ENCODE measurements at places on chromosomes 7 and 10.

GRCh38 chr7:5523052-5523711 lies 99.5 kb upstream of the TNRC18 start:
- no peak for DNase-seq

DNA sequence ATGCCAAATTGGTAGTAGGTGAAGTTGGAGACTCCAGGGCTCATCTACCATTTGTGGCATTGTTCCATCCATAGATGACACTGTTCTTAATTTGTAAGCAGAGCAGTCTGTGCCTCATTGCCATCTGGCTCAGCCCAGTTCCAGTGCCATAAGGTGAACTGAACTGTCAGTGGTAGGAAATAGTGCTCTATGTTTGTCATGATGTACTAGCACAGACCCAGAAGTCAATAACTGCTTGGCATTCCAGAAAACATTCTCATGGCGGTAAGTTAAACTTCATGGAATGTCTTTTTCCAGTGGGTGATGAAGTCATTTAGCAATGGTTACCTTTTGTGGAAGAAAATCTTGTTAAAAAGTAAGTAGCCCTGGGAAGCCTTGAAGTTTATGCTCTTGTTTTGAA lies 302.7 kb downstream of the SUGCT start:
- no peak for DNase-seq

DNA sequence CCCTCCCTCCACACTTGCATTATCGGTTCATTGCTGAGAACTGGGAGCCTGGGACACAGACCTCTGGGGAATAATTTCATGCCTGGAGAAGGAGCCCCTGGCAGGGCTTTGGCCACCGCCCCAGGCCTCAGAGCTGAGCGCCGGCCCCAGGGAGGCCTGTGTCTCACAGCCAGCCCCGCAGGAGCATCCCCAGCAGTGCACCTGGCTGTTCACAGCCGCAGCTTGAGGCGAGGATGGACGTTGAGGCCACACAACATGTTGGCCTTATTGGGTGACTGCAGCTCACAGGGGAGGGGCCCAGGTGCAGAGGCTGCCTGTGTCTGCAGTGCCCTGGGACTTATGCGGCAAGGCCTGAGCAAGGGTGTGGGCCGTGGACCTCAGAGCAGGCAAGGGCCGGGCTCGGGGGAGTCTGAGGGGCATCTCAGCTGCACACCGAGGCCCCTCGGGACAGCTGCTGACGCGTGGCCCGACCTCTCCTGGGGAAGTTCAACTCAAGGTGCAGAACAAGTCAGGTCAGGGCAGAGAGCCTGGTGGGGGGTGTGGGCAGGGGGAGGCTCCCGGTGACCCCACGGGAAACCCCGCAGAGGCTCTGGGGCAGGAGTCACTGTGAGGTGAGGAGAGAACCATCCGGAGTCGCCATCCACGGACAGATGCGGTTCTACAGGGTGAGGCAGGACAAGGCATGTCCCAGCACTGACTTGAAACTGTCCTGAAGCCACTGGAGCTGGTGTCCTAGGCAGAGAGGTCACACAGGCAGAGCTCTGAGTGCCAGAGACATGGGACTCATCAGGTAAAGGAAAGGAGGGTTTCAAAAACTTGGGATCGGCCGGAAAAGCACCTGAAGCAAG lies 13.1 kb upstream of the UBE3C start:
- no peak for DNase-seq

- no peak for DNase-seq
Measured at GRCh38 chr10:69893271-69893900, 91.7 kb downstream of the COL13A1 start.

DNA sequence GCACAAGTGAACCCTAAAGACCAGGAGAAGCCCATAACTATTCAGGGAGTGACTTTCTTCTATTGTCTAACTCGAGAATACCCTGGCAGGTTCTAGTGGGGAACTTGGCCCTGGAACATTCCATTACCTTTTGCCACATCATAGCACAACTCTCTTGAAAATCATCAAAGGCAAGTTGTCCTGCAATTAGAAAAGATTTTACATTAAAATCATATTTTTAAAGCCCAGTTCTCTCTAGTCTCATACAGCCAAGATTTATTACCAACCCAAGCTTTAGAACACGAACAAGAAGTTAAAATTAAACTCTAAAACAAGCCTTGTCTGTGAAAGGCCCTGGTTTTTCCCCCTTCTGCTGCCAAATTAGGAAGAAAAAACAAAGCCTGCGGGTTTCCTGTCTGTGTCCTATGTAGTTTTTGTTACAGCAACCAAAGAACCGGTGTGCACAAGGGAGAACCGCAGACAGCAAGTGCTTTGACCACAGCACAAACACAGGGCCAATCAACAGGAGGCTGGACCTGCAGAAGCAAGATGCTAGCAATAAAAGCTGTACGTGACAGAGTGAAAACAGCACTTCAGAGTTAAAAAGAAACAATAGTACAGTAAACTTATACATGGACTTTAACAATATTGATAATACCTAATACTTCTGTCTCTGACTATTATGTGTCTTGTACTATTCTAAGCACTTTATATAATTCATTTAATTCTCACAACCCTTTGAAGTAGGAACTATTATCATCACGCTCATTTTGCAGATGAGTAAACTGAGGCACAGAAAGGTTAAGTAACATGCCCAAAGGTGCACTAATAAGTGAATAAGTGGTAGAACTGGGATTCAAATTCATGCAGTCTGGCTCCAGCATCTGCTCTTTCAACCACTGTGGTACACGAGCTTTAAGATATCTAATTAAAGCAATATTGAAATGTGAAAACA lies 65.8 kb downstream of the STK17A start:
- peak; percentile 52 for DNase-seq

DNA sequence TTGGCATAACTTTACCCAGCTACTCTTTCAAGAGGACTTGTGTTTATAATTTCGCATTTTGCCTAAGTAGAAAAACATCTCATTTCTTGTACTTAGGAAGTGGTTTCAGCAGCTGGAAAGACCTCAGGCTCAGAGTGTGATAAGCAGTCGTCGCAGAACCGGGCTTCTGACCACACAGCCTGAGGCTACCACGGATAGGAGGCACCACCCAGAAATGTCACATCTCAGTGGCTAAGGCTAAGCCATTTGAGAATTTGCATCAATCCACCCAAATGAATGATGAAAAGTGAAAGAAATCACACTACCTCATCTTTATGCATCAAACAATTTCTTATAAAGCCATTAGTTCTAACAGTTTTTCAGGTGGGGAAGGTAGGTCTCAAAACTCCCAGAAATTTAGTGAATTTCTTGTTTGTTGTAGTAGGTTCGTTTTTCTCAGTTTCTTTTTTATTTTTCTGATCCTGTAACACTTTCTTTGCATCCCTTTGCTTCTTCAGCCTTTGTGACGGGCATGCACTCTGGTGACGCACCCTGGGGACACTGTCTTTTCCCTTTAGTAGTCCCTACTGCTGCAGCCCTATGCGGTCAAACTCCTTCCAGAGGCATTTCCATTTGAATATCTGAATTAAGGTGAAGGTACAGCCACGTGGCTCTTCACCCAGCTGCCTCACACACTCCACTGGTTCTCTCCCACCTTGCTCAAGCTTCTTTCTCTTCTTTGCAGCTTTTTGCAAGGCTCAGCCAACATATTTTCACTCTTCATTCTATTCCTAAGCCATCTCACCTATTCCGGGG lies 68.5 kb downstream of the MAP3K8 start:
- DNase-seq: no peak

DNA sequence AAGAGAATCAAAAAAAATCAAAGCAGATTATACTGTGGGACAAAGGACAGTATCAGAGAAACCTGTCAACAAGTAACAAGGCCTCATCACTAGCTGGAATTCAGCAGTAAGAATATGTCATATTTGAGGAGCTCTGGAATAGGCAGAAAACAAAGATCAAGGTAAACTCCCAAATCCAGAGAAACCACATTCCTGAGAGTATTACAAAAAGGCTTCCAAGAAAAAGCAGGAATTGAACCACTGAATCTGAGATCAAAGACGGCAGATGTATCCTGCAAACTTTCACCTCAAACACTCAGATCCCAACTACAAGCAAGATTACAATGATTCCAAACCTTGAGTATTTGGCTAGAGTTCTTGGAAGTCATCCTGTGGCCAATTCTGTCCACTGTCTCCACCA lies 16.3 kb downstream of the TPK1 start:
- no peak for DNase-seq

DNA sequence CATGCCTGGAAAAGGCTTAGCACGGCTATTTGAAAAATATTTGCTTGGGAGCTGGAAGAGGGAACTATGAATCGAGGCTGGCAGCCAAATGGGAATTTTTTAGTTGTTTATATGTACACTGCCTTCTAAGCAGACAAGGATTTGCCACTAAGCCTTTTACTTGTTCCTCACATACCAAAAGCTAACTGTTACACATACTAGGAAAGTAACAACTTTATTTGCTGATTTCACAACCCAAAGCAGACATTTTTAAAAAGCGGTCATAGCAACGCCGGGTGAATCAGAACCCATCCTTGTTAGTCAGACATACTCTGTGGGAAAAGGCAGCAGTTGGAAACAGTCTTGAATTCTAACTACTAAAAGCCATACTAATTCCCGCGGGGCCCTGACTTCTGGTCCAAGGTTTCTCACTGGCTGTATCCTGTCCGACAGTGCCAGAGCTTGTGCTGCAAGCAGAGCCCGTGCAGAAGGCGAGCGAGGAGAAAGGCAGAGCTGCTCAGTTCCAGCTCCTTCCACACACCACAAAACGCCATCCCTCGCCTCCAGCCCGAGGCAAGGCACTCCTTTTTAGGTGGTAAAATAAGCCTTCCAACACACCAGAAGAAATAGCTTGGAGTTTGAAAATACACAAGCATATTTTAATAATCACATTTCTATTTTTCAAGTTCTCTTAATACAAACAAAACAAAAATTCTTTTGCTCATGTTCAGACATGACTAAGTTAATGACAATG lies 89.2 kb downstream of the RNF216 start:
- peak; percentile 80 for DNase-seq

DNA sequence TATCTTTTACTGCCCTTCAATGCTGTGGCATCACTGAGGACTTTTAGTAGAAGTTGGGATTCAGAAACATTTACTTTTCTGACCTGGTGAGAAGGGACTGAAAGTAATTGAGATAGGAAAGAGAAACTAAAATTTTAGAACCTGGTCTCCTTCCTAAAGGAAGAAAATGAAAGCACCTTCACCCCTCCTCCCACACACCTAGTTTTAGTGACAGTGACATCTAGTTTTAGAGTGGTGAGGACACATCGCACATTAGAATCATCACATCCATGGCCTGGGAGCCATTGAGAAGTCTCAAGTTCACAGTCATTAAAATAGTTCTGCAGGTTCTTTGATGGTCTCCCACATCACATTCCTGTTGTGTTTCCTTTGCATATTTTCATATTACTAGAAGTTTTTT lies 16.1 kb downstream of the TAS2R41 start:
- DNase-seq: no peak

GRCh38 chr7:40815022-40815421 lies 680.2 kb downstream of the SUGCT start:
- no peak for DNase-seq

- no peak for DNase-seq
Measured at GRCh38 chr10:77584938-77585337, 52.7 kb downstream of the KCNMA1 start.

DNA sequence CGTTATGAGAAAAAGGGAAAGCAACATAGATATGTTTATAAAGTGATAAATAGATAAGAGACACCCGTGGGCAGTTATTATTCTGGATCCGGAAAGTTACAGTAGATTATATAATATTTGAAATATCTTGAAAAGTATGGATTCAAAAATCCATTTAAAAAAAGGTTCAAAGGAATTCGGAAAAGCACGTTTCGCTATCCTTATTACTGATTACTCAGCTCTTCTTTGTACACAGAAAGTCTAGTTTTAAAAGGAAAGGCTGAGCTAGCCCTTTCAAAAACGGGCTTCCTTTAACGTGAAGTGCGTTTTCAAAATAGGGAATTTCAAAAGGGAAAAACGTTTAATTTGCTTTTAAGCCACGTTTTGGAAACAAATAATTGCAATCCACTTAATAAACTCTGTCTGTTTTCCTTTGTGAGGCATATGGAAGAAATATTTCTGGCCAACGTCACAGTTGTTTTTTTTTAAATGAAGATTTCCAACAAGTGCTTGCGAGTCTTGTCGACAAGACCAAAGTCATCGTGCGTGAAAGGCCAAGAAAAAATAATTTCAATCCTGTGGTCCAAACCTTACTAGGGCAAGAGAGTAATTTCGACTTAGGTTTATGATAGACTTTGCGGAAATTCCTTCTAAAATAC lies 2.2 kb upstream of the SKIDA1 start:
- no peak for DNase-seq

DNA sequence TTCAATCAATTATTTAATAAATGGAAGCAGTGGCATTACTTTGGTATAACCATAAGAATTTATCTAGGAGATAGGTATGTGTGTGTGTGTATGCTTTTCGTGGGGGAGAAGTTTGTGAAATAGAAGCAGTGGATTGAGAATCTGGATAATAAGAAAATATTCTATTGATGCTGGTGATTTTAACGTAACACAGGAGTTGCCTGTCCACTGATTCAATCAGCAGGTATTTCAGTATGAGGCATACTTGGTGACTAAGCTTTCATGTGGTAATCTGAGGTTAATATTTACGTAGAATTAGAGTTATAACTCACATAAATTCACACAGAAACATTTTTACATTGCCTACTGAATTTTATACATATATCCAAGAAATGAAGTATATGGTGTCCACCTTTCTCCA lies 568.0 kb downstream of the ZWINT start:
- no peak for DNase-seq

GRCh38 chr7:123237-123636 lies 69.1 kb upstream of the FAM20C start:
- DNase-seq: no peak

All from breast epithelium (tissue), 4 donors.